Astrocyte of the spinal cord (primary cell): ENCODE measurements at places on chromosomes 4 and X.
A peak's percentile ranks its signal among the peaks of the same experiment; 100 is the strongest.

DNA sequence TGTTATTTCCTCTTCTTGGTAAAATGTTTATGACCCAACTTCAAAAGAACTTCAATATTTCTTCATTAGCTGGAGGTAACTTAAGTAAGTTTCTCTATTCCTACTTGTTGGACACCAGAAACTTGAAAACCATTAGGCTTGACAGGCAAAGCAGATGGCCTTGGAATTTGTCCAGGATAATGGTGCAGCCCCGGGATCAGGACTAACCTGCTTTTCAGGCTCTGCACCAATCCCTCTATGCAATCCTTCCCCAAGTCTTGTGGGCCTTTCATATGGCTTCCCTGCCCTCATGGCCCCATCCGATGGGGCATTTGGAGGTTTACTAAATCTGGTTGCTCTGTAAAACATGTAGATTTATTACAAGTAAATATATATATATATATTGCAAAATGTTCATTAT lies 68.5 kb downstream of the SPINK2 start:
- DNase-seq = no peak

- DNase-seq = no peak
These were observed 60.6 kb downstream of the SMARCA1 start for GRCh38 chrX:129462707-129463106.

DNA sequence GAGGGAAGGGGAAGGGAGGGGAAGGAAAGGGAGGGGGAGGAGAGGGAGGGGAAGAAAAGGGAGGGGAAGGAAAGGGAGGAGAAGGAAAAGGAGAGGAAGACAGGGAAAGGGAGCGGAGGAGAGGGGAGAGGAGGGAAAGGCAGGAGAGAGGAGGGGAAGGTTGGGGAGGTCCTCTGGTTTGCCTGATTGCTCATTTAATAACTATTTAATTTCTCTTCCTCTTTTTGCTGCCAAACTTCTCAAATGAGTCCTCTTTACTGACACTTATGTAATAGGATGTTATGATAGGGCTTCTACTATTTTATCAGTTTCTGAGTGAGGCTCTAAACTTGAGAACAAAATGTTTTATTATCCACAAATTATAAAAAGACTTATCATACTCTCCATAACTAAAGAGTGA lies 35.4 kb upstream of the PPA2 start:
- DNase-seq = no peak

- no peak for DNase-seq
These were observed 112.8 kb upstream of the H2AZ1 start for GRCh38 chr4:100062921-100063320.

DNA sequence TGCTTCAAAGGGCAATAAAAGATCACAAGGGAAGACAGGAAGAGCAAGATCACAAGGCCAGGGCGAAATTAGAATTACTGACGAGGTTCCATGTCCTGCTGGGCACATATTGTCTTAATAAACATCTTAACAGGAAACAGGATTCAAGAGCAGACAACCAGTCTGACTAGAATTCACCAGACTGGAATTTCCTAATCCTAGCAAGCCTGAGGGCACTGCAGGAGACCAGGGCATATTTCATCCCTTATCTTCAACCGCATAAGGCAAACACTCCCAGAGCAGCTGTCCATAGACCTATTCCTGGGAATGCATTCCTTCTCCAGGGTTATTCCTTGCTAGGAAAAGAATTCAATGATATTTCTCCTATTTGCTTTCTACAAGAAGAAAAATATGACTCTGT lies 12.4 kb upstream of the TDO2 start:
- no peak for DNase-seq

DNA sequence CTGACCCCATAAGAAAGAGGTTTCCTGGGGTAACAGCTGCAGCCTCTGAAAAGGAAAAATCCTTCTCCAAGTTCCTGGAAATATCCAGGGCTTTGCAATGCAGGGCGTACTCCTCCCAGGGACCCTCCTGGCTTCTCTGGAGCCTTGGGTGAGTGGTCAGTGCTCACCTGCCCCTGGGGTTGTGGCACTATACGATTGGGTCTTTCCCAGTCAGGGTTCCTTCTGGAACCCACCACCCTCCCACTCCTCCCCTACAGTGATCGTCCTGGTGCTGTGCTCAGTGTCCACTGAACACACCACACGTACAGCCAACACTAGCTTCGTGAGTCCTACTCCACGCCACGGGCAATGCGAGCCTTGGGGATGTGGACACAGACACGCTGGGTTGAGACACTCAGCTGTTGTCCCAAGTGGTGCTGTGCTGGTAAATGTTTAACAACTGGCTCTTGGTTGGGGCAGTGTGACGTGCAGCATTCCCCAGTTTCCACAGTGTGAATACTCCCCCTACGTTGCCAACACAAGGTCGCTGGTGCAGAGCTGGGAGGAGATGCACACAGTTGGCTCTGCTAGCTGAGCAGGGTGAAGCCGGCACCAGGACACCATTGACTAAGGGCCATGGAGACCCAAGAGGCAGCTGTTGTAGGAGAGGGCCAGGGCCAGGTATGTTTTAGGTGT lies 65.4 kb downstream of the HTRA3 start:
- no peak for DNase-seq

GRCh38 chr4:66872661-66873060 lies 672.6 kb downstream of the CENPC start:
- no peak for DNase-seq

DNA sequence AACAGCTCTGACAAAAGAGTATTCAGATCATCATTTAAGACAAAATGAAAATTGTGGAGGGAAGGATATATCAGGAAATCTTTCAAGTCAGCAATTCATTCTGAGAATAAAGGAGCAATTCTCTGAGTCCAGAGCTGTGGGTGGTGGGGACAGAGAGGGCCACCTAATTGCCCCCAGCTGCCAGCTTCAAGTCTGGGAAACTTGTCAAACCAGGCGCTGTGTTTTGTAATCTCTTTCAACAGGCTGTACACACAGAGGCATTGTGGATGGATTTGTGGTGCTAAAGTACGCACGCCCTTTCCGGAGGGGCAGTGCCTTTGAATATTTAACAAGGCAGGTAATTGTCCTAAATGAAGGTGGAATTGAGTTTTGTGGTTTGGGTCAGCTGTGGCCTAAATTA lies 591.1 kb upstream of the BOD1L1 start:
- no peak for DNase-seq

DNA sequence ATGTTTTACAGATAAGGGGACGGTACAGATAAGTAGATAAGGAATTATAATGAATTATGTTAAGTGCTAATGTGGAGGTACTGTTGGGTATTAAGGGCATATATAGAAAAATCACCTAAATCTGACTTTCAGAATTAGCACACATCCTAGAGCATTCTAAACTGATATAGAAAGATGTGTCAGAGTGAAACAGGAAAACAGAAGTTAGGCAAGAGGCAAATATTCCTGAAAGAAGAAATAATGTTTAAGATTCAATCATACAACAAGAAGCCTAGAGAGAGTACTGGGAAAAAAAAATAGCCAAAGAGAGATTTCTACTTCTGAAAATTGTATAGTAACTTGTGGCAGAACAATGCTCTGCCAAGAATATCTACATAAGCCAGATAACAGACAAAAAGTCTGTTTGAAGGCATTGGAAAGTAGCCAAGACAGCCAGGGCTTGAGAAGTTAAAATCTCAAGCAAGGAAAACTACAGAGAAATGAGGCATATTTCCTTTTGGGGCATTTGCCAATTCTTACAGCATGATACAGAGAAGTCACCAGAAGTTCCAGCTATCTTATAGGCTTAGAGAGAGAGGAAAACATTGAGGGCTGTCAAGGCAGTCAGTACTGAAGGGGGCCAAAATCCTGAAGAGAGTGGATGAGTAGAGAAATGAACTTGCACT lies 646.0 kb downstream of the RPA4 start:
- peak; percentile 67 for DNase-seq

DNA sequence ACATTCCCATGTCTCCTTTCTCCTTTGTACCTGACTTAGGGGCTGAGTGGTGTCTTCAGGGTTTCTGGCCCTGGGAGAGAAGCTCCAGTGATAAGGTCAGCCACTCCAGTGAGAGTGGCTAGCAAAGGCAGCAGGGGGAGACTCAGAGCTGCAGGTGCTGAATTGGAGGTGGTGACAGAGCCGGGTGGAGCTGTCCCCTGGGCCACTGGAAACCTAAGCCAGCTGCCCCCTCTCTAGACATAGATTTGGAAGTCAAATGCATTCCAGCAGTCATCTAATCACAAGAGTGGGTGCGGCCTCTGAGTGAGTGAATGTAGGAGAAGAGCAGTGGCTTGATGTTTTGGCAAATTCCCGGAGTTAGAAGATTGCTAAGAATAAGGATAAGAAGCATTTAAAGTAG lies 28.5 kb downstream of the TRIM2 start:
- no peak for DNase-seq

DNA sequence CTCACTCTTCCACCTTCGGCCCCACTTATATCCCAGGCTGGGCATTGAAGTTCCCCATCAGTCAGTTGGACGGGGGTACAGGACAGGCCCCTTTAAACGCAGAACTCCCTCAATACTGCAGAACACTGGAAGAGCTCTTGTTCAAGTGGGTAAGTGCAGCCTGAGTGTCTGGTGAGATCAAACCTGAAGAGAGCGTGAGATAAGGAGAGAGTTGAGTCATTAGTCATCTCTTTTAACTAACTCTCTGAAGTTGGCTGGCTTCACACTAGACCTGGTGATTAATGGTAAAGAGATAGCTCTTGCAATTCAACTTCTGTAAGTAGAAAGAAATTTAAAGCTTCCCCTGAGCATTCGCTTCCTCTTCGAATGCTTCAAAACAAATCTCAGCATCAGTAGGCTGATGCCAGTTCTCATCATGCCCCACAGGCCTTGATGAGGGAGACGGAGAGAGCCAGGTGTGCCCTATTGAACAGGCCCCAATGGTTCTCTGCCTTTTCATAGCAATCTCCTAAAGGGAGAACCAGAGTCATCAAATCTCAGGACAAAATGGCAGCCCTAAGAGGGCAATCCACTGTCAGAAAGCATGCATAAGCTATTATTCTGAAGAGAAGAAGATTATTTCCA lies 41.0 kb upstream of the JADE1 start:
- no peak for DNase-seq

GRCh38 chrX:25287521-25287920 lies 271.8 kb upstream of the ARX start:
- no peak for DNase-seq

- DNase-seq = no peak
These were observed 53.1 kb downstream of the FAM114A1 start for GRCh38 chr4:38920677-38921076.

- DNase-seq = peak; percentile 3
These were observed 45.8 kb upstream of the ITM2A start for GRCh38 chrX:79412972-79413371.

DNA sequence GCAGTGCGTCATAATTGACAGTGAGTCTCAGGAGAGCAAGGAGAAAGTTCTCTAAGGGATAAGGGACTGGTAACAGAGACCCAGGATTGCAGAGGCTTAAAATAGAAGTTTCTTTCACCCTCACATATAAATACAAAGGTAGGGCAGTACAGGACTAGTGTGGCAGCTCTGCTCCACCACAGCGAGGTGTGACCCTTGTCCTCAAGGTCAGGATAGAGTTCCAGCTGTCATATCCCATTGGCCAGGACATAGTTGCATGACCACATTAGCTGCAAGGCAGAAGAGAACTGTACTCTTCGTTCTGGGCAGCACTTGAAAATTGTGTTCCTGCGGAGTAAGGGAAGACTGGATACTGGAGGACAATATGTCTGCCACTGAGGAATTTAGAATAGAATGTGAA lies 94.5 kb downstream of the RS1 start:
- no peak for DNase-seq

GRCh38 chrX:28752330-28752729 lies 165.1 kb downstream of the IL1RAPL1 start:
- no peak for DNase-seq

- DNase-seq = no peak
These were observed 917 bp downstream of the MYL5 start for GRCh38 chr4:675036-675882.

DNA sequence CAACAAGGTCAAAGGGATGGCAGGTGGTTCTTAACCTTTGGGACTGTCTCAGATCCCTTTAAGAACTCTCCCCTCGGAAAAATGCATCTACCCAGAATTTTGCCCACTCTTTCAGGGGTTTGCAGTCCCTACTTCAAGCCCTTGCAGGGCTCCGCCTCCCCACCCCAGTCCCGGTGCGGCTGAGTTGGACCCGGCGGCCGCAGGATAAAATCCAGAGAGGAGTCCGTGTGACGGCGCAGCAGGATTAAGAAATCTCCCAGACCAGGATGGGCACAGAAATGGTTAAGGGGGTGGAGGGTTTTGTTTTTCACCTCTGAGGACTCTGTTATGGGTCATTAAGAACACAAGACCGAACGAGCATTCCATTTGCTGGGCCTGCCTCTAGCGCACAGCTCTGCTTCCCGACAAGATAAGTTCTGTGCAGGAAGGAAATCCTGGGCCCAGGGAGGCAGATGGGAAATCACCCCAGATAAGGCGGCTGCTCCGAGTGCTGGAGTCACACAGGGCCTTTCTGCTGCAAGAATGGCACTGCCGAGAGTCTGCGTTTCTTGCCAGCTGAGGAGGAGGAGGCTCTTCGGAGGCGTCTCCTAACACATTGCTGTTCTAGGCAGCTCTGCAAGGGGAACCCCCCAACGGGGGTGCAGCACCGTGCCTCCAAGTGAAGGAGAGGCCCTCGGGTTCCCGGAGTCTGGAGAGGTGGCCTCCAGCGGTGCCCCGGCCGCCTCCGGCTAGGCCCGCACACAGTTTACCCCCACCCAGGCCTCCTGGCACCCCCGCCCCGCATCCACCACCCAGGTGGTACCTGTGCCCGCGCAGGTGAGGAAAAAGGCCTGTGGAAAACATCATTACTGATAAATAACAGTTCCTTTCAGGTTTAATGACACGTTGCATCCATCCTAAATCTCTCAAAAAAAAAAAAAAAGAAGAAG lies 277.6 kb downstream of the BCOR start:
- no peak for DNase-seq

GRCh38 chrX:132940727-132941327 lies 17.6 kb downstream of the HS6ST2 start:
- DNase-seq = no peak

DNA sequence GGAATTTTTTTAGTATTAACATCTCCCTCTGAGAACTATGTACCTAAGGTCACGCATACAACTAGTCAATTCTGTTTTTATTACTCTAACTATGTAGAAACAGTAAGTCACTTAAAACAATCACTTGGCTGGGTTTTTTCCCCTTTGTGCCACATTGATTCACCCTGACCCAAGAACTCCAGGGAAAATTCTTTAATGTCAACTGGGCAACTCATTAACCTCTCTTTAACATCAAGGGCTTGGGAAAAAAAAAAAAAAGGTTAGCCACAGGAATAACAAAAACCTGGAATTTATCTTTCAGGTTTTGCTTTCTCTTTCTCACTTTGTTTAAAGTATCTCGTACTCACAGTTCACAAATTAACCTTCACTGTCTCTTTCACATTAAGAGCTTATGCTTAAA lies 8.1 kb downstream of the RPL9 start:
- DNase-seq = no peak

DNA sequence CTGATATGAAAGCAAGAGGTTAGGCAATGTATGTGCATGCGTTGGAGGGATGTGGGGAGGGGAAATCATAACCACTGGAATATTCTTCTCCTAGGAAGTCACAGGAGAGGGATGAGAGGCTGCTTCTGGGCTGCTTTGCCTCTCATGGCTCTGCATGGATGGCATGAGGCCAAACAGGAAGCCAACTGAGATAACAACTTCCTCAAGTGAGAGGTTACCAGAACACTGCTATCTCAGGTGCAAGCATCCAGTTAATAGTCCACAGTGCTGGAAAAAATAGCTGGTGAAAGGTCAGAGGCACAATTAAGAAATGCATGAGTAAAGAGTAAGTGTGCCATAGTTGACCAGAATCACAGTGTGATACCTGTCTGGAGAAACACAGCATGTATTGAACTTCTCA lies 113.3 kb downstream of the ELOVL6 start:
- no peak for DNase-seq
